Uterine smooth muscle cell (primary cell): ENCODE measurements at places on chromosomes 5 and 9. TPM values are rescaled to one million over a fixed set of nuclear protein-coding genes. Genes with fewer than 3 reads are reported as not detected.

Gene SNCAIP
- 26.2 and 69.9 TPM in 2 replicates for total RNA-seq

Gene IRX1
- not detected in 2 replicates for total RNA-seq

Gene NDUFAF2
- 39.1 and 44.2 TPM in 2 replicates for total RNA-seq

Gene CCDC69
- total RNA-seq = 1.5 and 2.0 TPM in 2 replicates

Gene MEIKIN
- not detected in 2 replicates for total RNA-seq

Gene PCDHAC2
- total RNA-seq = 0.55 and 1.9 TPM in 2 replicates

Gene ZNG1A
- total RNA-seq = 19.2 and 27.3 TPM in 2 replicates

Gene PCDHGA11
- 11.7 and 13.6 TPM in 2 replicates for total RNA-seq

Gene HK3
- total RNA-seq = not detected in 2 replicates

Gene ACTBL2
- total RNA-seq = 0.11 and 0.12 TPM in 2 replicates

Gene BTNL8
- total RNA-seq = not detected in 2 replicates

Gene C9
- 0.55 and 1.1 TPM in 2 replicates for total RNA-seq

Gene IFNK
- 0.12 TPM in 1 of 2 replicates, not detected in the other for total RNA-seq

Gene PCDHAC1
- total RNA-seq = 0.11 and 0.25 TPM in 2 replicates

Gene PCDHB16
- 0.12 and 0.33 TPM in 2 replicates for total RNA-seq

Gene FRMPD1
- under 0.01 TPM in 1 of 2 replicates, not detected in the other for total RNA-seq

Gene FASTKD3
- 12.5 and 20.1 TPM in 2 replicates for total RNA-seq

Gene DRD1
- not detected in 2 replicates for total RNA-seq

Gene PIP5K1B
- total RNA-seq = under 0.01 TPM in 1 of 2 replicates, not detected in the other

Gene TIMD4
- not detected in 2 replicates for total RNA-seq

Gene DND1
- total RNA-seq = 0.12 and 0.33 TPM in 2 replicates

Gene ACER2
- 1.8 and 2.1 TPM in 2 replicates for total RNA-seq

Gene BRINP1
- total RNA-seq = 2.3 and 4.0 TPM in 2 replicates

Gene CAVIN4
- 0.89 and 1.6 TPM in 2 replicates for total RNA-seq

Gene CDX1
- total RNA-seq = 0.12 TPM in 1 of 2 replicates, not detected in the other

Gene SLC27A6
- total RNA-seq = 1.2 and 2.2 TPM in 2 replicates

Gene NUDT12
- total RNA-seq = 17.2 and 22.7 TPM in 2 replicates

Gene CATSPER3
- total RNA-seq = 0.12 and 0.22 TPM in 2 replicates

Gene CRB2
- not detected in 2 replicates for total RNA-seq

Gene STPG3
- not detected in 2 replicates for total RNA-seq

Gene PPP3R2
- not detected in 2 replicates for total RNA-seq

Gene PDZD2
- 0.25 and 0.44 TPM in 2 replicates for total RNA-seq

Gene ARHGEF39
- total RNA-seq = 0.87 and 4.4 TPM in 2 replicates

Gene OGN
- total RNA-seq = 0.33 and 0.37 TPM in 2 replicates

Gene NR4A3
- under 0.01 and 0.25 TPM in 2 replicates for total RNA-seq

Gene IL3
- total RNA-seq = not detected in 2 replicates

Gene PCDHGC3
- 39.6 and 44.7 TPM in 2 replicates for total RNA-seq

Gene PRUNE2
- 21.5 and 68.1 TPM in 2 replicates for total RNA-seq

Gene CNOT8
- total RNA-seq = 49.9 and 59.3 TPM in 2 replicates

Gene GPR150
- total RNA-seq = 0.12 and 0.33 TPM in 2 replicates

Gene SPRY4
- total RNA-seq = 6.7 and 9.6 TPM in 2 replicates

Gene ACOT12
- total RNA-seq = 0.37 and 0.89 TPM in 2 replicates
